Stimulated activated CD8-positive, alpha-beta memory T cell treated with anti-CD3 and anti-CD28 coated beads, Interleukin-15, amount 100 ng/mL, for 4 hours (primary cell): ENCODE measurements at places on chromosomes 5 and 9.

DNA sequence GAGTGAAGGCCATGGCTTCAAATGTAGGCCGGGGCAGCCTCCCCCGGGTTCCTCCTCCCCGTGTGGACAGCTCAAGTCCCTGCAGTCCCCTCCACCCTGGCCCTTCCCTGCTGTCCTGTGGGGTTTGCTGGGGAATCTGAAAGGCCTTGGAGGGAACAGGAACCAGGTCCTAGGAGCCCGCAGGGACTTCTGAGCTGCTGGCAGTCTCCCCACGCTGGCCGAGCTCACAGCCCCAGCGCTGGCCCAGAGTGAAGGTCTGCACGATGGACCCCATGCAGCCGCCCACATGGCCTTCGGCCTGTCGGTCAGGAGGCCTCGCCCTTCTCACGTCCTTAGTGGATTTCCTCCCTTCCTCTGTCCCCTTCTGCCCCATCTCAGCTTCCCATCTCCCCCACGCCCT lies 25.7 kb upstream of the NOTCH1 start:
- DNase-seq: no peak

DNA sequence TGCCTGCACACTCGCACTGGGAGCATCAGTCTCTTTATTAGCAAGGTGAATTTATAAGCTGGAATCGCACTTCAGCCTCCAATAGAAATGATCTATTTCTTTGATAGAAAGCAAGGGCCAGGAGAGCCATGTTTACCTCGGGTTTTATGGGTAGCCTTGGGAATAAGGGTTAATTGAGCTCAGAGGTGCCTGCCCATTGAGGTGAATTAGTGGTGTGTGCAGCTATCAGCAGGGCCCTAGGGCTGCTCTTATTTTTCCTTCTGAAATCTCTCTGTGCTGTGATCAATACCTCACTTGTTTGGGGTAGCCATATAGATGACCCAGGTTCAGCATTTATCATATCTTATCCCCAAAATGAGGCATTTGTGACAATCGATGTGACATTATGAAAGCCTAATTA lies 297.8 kb downstream of the EBF1 start:
- no peak for DNase-seq

DNA sequence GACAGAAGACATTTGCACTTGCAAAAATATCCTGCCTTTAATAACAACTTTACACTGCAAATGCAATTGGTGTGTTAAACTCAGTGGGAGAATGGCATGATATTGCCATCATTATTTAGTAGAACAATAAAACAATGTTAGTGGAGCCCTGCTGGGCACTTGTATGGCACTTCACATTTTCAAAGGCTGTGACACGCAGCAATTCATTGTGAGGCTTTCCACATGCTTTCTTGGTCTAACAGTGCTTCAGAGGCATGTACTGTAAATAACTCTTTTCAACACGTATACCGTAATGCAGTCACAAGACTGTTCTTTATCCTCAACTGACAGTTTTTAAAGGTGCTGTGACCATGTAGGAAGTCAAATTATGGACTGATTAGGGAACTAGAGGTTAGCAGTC lies 155.5 kb upstream of the EPB41L4A start:
- no peak for DNase-seq

- DNase-seq: no peak
Observed at GRCh38 chr9:80560976-80561375, 989.2 kb downstream of the TLE4 start.

- no peak for DNase-seq
Observed at GRCh38 chr5:72112389-72112788, 5.1 kb downstream of the MAP1B start.

DNA sequence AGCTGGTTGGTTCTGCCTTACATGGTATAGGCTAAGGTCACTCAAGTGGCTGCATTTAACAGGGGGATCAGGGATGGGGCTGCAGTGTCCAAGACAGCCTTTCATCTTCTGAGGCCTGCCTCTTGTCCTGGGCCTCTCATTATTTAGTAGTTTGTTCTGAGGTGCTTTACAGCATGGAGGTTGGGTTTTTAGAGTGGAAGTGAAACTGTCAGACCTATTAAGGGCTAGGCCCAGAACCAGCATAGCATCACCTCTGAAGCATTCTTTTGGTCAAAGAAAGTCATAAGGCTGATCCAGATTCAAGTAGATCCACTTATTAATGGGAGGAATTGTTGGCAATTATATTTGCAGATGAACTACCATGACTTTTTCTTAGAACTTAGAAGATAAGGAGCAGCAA lies 146.0 kb upstream of the NMUR2 start:
- DNase-seq: no peak

GRCh38 chr9:26947736-26948135 lies 694 bp upstream of the PLAA start:
- DNase-seq: no peak

DNA sequence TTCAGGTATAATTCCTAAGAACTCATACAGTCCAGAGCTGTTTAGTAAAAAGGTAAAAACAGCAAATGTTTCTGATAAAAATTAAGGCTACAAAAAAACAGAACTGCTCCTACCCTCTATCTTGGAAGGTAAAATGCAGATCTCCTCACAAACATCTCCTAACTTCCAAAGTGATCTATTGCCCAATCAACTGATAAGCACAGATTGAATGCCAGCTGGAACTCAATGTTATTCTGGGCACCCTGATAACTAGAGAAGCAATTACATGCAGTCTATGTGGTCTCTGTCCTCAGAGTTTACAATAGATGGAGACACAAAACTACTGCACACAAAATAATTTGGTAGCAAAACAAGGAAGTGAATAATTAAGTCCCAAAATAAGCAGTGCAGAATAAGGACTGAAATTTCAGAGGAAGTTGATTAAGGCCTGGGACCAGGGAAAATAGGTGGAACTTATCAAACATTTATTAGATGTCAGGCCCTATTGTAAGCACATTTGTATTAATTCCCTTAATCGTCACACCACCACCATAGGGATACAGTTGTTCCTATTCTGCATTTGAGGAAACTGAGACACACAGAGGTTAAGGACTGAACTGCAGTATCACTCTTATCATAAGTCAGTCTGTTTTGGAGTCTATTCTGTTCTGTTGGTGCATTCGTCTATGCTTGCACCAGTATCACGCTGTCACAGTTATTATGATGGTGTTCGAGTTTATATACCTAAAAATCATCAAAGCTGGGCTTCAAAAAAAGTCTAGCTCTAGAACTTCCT lies 102.2 kb upstream of the TARS1 start:
- DNase-seq: no peak

- DNase-seq: no peak
Observed at GRCh38 chr9:82208741-82209450, 220.3 kb downstream of the SPATA31D1 start.

GRCh38 chr9:83620841-83621636 lies 1.9 kb upstream of the IDNK start:
- DNase-seq: no peak

- no peak for DNase-seq
Observed at GRCh38 chr9:114088571-114089170, 10.4 kb downstream of the KIF12 start.

DNA sequence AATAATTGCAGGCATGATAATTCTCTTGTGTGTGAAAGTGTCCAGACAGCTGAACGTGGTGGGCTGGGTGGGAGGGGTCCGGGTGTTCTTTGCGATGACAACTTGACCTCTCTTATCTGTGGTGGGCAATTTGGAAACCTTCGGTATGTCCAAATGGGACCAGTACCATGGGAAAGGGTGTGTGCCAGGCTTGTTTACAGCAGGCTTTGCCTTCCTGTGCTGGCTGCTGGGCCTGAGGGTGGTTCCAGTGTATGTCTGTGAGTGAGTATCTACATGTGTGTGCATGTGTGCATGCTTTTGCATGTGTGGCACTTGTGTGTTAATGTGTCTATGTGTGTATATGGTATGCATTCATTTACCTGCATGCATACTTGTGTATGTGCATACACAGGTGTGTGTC lies 166.4 kb downstream of the GADD45G start:
- DNase-seq: no peak

- no peak for DNase-seq
Observed at GRCh38 chr5:147332658-147333057, 97.8 kb downstream of the STK32A start.

GRCh38 chr9:32665101-32665500 lies 29.6 kb upstream of the TAF1L start:
- no peak for DNase-seq

DNA sequence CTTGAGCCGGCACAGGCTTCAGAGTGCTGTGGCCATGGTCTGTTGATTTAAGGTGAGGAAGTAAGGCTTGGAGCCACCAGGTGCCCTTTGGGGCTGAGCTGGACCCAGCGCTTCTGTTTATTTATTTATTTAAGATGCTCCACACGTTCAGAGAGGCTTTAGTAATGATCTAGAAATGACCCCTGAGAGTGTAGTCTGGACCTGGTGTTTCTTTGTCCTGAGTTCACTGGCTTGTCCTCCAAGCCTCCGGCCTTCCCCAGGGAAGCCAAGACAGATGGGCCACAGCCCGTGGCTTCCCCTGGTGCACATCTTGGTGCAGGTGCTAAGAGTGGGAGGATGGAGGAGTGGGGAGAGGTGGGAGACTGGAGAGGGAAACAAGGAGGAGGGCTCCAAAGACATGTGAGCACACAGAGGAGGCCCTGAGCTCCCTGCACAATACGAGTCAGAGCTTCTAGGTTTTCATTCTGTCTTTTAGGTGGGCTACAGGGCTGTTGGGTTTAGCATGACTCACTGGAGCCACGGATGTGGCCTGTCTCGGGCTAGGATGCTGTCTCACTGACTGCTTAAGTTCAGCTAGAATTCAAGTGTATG lies 56.9 kb downstream of the AHRR start:
- DNase-seq: peak; percentile 32

GRCh38 chr9:120440791-120441190 lies 139.2 kb downstream of the CDK5RAP2 start:
- no peak for DNase-seq

DNA sequence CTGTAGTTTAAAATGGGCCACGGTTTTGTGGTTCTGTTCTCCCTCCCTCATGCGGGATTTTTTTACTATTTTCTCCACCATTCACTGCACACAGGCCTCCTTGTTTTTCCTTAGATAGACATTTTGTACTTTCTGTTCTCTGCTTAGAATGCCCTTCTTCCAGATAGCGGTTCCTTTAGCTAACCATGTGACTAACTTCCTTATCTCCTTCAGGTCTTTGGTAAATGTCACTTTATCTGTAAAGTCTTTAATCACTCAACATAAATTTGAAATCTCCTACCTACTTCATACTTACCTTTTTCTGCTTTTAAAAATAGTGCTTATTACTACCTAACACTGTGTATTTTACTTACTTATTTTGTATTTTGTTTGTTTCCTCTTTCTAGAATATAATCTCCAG lies 15.0 kb downstream of the FER start:
- DNase-seq: no peak

DNA sequence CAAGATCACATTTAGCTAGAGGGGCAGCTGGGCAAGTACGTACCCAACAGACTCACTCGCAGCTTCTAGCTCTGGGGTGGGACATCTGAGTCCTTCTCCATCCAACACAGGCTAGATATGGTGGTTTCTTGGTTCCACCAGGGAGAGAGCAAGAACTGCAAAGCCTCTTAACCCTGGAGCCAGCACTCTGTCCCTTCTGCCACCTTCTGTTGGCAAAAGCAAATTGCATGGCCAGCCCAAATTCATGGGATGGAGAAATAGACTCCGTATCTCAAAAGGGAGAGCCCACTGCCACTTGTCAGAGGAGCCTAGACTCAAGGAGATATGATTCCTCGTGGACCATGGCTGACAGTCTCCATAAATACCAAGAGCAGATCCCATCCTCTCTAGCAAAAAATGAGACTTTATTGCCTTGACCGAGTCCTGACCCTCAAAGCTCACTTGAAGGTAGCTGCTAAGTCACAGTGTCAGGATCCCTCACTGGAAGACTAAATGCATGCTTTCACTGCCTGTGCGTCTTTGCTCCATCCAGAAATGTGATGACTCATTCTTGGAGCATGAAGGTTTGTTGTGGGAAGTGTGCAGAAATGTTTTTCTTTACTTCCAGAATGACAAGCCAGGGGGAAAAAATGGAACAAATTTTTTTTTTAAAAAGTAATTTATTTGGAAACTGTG lies 28.8 kb upstream of the ROR2 start:
- DNase-seq: no peak

DNA sequence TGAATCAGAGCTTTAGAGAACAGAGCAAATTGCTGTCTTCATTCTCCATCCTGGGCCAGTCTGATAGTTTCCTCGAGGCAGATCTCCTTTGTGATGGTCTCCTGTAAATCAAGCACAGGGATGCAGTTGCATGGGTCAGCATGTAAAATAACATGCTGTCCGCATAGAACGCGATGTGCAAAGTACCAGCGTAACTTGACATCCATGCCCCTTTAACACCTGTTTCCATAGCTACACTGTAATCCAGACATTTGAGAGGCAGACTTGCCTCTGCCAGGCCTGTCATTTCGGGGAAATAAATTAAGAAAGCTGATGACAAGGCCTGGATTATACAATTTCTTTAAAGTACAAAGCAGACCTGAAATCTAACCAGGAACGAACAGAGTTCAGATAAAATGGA lies 413.5 kb downstream of the TLE4 start:
- DNase-seq: no peak

DNA sequence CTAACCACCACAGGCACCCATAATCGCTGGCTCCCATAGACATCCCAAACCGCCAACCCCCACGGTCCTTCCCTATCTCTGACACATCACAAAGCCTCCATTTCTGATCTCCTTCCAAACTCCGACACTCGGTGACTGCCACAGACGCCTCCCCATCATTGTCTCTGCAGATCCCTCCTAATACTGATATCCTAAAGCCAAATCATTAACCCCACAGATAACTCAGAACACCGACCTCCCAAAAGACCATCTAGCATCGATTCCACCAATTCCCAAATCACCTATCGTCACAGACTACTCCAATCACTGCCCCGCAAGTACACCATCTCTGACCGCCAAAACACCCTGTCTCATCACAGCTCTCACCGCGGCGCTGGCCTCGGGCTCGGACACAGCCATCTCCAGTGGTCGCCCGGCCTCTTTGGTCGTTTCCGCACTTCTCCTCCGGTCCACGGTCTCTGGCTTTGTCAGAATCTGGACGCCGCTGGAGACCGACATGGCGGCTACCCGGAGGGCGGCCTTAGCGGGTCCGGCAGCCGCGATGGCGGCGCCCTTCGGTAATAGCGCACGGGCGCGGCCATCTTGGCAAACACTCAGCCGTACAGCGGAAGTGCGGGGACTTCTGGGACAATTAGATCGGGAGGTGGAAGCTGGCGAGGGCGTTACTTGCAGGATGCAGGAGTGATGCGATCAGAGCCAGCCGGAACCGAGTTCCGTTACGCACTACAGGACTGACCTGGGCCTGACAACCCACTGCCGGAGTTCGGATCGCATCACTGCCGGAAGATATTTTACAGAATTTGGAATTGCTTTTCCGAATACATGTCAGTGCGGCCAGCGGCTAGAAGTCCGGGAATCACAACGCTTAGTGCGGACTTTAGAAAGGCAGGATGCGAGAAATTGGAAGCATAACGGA lies at the start of gene ZFP37:
Gene ZFP37, minus strand, starts transcription at position 534 of the 916 bp plus-strand sequence. Its CDS starts 36 bp downstream, at position 498.
- DNase-seq: peak; percentile 51

DNA sequence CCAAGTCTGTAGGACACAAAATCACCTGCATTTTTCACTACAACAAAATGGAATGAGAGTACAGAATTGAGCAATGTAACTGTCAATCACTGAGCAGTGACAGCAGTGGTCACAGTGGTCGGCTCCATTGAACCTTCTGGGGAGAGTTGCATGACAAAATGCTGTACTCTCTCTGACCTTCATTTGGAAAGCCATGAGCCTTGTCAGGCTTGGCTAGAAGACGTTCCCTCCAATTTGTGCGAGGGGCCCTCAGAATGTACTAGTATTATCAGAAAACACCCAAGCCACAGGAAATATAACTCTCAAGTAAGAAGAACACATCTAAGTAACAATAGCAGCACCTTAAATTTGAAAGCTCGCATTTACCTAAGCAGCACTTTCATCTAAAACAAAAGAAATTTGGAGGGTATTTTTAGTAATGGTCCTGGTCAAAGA lies 425.6 kb upstream of the MEF2C start:
- DNase-seq: no peak
